T-helper 22 cell (primary cell): ENCODE measurements at places on chromosomes 5 and 9.

DNA sequence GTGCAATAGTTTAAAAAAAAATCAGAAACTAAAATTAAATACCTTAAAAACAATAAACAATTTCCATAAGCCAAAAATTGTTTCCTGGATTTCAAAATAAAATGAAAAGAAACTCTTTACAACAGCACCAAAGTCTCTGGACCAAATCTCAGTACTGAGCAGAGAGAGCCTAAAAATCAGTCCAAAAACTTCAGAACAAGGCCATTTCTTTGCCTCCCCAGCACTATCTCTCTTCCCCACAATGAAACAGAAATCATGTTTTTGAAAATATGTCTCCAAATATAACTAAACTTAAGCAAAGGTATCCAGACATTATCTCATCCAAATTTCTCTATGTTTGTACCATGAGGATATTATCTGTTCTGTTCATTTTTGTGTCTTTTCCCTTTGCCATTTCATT lies 1.0 kb downstream of the FREM1 start:
- DNase-seq = no peak

DNA sequence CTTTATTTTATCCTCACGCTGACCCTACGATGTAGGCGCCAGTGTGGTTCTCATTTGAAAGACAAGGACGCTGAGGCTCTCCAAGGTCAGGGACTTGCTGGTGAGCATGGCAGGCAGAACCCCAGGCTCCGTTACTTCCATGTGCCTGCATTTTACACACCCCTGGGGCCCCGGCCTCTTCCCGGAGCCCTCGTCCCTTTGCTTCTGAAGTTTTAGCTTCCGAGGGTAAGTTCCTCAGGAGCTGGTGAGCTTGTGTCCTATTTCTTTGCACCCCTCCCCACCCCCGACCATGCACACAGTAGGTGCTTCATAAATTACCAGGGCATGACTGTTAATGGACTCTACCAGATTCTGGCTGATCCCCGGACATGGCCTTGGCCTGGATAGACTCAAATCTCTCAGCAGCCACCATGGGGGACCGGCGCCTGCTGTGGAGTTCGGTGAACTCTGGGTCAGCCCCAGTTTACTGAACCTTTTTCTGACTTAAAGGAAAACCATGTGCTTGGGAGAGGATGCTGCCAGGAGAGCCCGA lies 59.3 kb upstream of the RNU6ATAC start:
- no peak for DNase-seq

GRCh38 chr5:98898743-98899142 lies 30.1 kb downstream of the CHD1 start:
- DNase-seq = no peak

GRCh38 chr5:120255214-120255613 lies 208.9 kb upstream of the PRR16 start:
- DNase-seq = no peak

DNA sequence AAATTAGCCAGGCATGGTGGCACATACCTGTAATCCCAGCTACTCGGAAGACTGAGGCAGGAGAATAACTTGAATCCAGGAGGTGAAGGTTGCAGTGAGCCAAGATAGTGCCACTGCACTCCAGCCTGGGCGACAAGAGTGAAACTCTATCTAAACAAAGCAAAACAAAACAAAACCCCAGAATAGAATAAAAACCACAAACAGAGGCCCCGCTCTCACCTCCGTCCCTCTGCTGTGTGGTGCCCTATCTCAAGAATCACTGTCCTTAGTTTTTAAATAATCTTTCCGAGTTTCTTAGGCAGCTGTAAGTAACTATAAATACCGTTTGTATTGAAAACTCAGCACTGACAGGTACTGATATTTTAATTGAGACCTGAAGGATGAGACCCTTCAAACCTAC lies 42.7 kb upstream of the IER5L start:
- DNase-seq = no peak

GRCh38 chr9:95413793-95414192 lies 96.3 kb upstream of the FANCC start:
- no peak for DNase-seq
